Left lobe of liver (tissue), 2 donors: ENCODE measurements at places on chromosomes 3 and 15. TPM values are rescaled to one million over a fixed set of nuclear protein-coding genes. Genes with fewer than 3 reads are reported as not detected.

KBTBD13 gene
- total RNA-seq = not detected

IMPG2 gene
- 0.03 TPM for total RNA-seq

STAB1 gene
- 71.5 TPM for total RNA-seq

POPDC2 gene
- 0.65 TPM for total RNA-seq

P2RY13 gene
- 1.3 TPM for total RNA-seq

MAP6D1 gene
- total RNA-seq = 0.65 TPM

GRCh38 chr3:167913219-167913835, 177.8 kb downstream of the SERPINI1 start:
- no peak for DNase-seq

DNA sequence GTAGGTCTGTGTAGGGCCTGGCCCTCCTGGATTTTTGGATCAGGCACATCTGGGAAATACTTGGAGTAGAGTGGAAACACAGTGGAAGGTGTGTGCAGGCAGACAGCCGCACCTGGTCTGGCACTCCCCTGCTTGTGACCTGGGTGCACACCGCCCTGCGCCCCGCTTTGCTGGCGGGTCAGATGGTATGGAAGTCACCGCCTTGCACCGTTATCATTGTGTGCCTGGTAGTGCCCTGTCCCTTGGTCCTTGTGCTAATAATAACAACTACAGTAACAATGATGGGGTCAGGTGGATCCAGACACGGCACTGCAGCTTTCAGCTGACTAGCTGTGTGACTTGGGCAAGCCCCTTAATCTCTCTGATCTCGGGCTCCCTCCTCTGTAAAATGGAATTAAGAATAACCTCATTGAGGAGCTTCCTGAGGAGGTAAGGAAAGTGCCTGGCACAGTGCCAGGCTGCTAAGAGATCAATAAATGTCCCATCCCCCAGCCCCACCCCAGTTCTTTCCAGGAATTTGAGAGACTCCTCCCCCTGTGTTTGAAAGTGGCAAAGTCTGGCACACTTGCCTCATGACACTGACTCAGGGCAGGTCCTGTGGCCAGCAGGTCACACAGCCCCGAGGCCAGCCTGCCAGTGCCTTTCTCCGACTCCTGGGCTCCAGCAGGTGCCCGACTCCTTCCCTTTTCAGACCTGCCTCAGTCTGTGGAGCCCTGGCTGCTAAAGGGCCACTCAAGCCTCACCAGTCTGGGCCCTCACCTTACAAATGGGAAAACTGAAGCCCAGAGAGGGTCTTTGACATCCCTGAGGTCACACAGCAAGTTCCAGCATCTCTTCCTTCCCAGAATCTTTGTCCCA, 9.8 kb downstream of the ISG20 start:
- peak; percentile 81 for DNase-seq

- DNase-seq = no peak
Observed at GRCh38 chr3:106810300-106810875, 566.9 kb upstream of the CCDC54 start.

DNA sequence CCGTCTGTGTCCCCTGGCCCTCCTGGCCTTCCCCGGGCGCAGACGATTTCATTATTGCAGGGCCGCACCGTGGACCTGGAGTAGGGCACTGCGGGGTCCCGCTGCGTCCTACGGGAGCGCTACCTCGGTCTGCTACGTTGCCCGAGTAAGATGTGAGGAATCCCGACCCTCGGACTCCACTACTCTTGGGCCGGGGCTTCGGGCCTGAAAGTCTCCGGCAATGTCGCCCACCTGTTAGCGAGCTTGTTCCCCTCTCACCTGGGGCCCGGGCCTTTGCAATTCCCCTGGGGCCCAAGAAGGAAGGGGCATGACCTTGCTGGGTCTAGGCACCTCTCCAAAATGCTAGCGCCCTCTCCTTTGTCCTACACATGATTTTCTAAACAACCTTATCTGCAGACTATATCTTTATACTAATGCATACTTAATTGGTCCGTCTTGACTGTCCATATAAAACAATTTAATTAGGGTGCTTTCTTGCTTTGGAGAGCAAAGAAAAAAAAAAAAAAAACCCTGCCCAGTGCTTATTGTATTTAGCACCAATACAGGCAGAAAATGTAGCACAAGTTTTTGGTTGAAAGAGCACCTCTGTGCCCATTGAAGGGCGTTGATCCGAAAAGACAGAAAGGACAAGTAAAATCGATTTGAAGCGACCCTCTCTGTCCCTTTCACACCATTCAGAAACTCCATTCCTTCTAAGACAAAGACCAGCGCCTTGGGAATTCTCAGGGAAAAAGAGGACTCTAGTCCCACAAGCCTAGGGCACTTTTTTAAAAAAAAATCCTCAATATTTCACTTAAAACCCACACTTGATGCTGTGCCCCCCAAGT, 7.0 kb upstream of the NR2F2 start:
- peak; percentile 45 for DNase-seq

DNA sequence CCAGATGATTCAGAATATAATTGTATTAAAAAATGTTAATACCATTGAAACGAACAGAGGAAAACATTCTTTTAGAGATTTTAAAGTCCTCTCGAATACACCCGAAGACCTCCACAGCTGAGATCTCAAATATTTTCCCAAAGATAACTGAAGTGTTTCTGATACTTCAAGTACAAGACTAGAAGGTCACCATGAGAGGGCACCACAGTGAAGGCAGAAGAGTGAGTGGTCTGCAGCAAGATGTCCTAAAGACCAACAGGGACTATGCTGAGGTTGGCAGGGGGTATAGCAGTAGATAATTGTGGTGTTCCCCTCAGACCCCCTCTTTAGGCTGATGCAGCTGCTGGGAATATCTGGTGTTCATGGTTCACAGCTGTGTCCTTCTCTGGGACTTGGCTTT, 156.5 kb downstream of the PDCD6IP start:
- DNase-seq = no peak

DNA sequence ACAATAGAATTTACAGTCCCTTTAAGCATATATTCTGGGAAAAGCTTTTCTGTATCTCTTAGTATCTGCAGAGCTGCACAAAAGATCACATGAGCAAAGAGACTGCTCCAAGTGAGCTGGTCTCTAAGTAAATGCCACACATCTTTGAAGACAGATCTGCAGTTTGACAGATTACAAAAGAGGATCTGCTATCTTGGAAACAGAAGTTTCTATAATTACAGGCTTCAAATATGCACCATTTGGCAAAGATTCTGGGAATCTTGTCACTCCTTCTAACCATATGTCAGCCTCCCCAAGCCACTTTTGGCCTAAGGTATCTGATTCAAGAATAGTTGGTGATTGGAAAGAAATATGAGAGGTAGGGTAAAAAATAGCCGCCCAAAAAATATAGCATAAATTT, 9.6 kb upstream of the CFAP44 start:
- DNase-seq = no peak

DNA sequence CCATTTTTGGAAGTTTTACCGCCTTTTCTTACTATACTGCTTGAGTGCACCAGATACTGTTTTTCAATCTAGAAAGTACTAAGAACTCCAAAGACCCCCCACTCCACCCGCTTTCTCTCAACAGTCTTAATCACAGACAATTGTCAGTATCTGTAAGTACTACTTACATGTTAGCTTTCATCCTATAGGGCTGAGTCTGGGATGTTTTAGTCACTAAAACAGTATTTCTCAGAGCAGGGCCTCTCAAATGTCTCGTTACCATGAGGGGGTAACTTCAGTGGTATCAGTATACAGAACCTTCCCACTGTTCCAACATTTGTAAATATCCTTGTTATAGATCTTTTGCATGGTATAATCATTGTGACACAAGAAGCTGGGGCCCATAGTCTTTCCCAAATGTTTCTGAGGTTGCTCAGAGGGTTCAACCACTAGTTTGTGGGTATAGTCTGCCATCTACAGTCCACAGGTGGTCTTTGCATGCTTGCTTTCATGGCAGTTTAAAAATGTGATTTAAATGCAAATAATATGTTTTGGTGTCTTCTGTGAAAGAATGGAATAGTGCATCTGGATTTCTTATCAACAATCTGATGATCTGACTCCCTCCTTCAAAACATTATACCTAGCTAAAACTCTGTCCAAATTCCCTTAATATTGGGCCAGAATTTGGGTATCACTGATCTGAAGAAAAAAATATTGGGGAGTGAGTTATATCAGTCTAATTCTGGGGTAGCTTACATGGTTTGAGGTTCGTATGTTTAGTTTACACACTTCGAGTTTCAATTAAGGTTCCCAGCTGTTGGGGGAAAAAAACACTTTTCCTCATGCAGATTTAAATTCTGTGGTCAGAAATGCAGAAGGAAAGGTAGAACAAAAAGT, 18.0 kb upstream of the DNAJC13 start:
- no peak for DNase-seq

DNA sequence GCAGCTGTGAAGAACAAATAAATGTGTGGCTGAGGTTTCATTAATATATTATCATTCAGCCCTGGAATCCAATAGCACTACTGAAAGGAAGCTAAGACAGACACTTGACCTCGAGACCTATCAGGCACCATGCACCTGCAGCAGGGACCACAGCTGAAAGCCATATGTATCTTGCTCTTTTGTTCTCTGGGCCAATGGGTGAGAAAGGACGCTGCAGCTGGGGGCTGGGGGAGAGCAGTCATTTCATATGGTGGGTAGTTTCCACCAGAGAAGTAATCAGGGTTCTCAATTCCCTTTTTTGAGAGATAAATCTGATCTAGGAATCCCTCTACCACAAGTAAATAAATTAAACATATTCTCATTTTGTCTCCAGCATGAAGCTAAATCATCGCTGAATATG, 225.6 kb upstream of the STRIT1 start:
- no peak for DNase-seq

DNA sequence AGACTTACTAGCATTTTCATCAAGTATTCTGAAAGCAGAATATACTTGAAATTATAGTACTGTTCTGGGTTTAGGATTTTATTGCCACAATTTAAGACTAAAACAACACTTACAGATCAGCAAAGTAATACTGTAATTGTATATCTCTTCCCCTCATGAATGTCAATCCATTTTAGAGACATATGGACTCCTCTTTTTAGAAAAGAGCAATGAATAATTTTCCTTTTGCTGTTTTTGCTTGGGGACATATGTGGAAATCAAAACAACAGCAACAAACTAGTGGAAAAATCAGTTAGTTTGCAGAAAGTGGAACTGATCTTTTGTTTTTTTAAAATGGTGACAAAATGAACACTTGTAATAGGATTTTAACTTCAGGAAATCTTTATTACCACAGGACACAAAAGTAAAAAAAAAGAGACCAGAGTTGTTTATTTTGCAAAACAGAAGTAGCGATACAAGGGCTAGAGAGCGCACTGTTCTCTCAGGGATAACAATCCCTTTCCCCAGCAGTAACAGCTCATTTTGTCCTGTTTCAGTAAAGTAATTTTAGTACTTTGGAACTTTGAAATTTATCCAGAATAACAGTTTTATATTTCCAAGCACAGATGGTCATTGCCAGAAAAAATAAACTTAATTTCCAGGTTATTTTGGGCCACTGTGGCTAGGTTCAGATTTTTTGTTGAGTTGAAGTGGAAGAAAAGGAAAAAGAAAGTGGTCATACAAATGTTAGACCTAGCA, 17.1 kb downstream of the LEKR1 start:
- DNase-seq = no peak

DNA sequence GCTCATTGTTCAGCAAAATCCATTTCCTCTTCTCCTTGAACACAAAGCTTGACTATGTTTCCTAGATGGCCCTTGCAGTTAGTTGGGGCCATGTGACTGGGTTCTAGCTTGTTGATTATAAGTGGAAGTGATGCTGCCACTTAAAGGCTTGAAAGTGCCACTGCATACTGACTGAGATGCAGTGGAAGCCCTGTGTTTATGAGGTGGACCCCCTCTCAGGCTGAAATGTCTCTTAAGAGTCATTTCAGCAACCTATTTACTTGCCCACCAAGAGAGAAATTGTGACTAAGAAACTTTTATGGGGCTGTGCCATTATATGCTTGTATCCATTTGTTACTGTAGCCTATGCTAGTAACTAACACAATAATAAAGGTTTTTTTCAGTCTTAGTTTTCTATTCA, 8.4 kb upstream of the ANP32A start:
- DNase-seq = no peak

- no peak for DNase-seq
Observed at GRCh38 chr3:108861401-108861800, 38.8 kb downstream of the TRAT1 start.

DNA sequence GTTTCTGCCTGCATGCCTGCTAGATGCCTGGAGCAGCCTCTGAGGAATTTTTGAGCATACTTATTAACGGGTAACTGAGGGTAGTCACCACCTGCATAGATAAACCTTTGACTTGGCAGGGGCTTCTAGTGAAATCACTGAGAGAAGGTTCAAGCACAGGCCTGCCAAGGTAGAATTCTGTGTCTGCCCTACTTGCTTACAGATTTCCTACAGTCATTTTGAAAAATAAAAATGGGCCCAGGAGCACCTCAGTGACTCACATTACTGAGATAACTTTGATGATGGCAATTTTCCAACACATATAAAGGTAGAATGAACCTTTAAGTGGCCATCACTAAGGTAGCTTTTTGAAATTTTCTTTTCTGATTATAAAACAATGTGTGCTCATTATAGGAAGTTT, 10.8 kb downstream of the CRTAP start:
- DNase-seq = no peak

DNA sequence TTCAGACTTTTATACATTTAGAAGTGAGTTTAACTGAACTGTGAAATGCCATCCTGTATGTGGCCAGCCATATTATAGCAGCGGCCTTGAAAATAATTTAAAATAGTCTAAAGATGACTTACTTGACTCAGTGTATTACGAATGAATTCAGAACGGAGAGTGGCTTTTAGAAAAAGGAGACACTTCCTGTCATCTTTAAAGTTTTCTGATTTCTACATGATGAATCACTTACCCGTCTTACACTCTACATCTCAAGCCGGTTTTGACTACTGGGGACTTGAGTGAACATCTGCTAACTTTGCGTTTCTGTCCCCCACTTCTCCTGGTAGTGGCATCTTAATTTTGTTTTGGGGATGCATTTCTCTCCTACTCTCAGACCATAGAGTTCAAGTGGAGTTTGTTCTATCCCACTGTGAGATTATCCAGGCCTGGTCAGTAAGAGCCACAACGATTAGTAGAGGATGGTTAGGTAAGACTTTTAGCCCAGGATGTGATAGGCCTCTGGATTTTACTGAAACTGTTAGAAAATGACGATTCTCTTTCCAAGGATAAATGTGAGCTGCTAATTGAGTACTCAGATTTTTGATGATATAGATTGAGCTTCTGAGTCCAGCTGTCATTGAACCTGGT, 175.4 kb upstream of the CADPS start:
- no peak for DNase-seq

GRCh38 chr3:87397211-87397610, 120.8 kb upstream of the POU1F1 start:
- no peak for DNase-seq

DNA sequence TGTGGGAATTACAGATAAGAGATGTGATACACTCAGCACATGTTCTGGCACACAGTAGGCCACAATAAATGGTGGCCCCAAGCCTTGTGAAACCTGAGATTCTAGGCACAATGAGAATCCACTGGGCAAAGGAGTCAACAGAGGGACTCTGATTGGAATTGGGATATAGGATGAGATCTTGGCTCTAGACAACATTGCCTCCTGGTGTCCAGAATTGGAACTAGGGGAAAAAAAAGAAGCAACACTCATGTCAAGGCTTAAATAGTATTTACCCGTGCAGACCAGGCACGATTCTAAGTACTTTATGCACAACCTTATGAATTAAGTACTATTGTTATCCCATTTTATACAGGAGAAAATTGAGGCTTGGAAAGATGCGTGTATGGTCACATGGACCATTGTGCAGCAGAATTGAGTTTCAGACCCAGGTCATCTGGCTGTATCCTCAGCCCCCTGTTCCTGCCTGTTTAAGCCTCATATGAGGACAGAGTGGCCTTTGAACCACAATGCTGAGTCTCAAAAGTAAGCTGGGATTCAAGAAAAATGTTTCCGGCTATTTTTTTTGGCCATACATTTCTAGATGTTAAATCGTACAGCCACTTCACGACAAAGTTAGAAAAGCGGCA, 124.8 kb downstream of the SV2B start:
- no peak for DNase-seq
